Activated CD8-positive, alpha-beta memory T cell treated with anti-CD3 and anti-CD28 coated beads for 36 hours (primary cell): ENCODE measurements at places on chromosomes 1 and 21. TPM values are rescaled to one million over a fixed set of nuclear protein-coding genes. Genes with fewer than 3 reads are reported as not detected.

TMCO4 gene
- 13.0 TPM for total RNA-seq

TNFRSF8 gene
- total RNA-seq: 1.3 TPM

LMX1A gene
- not detected for total RNA-seq

ZNF593OS gene
- total RNA-seq: not detected

ZYG11A gene
- total RNA-seq: 0.06 TPM

RYR2 gene
- 0.08 TPM for total RNA-seq

AMY1C gene
- not detected for total RNA-seq

EXTL1 gene
- not detected for total RNA-seq

PDPN gene
- not detected for total RNA-seq

CAMK1G gene
- not detected for total RNA-seq

RGSL1 gene
- total RNA-seq: not detected

KMO gene
- 0.42 TPM for total RNA-seq

PKLR gene
- total RNA-seq: not detected

NBL1 gene
- 38.0 TPM for total RNA-seq

VANGL2 gene
- 0.04 TPM for total RNA-seq

PRCC gene
- 90.3 TPM for total RNA-seq

HSD3B2 gene
- not detected for total RNA-seq

C4BPA gene
- not detected for total RNA-seq

ANGPTL3 gene
- total RNA-seq: not detected

DYNLT4 gene
- not detected for total RNA-seq

OXCT2 gene
- total RNA-seq: 3.4 TPM

ESPN gene
- 0.08 TPM for total RNA-seq

MFSD2A gene
- total RNA-seq: 24.0 TPM

ABCA4 gene
- total RNA-seq: not detected

GBP2 gene
- total RNA-seq: 194 TPM

NECTIN4 gene
- not detected for total RNA-seq
